ENCODE measurements at places on chromosomes 6 and 20. TPM values are rescaled to one million over a fixed set of nuclear protein-coding genes. Genes with fewer than 3 reads are reported as not detected.

GRCh38 chr6:149771925-149772324 is 22.4 kb downstream of the PCMT1 start:
- no peaks in the 10 kb centered on the region for H3K27me3 ChIP-seq
- no peaks in the 10 kb centered on the region for H3K4me1 ChIP-seq
- no peak overlapping the region for H3K4me3 ChIP-seq
- peaks cover 48% of the 10 kb centered on the region for H3K36me3 ChIP-seq
- no peak for DNase-seq
- H3K27ac ChIP-seq: no peak overlapping the region

DNA sequence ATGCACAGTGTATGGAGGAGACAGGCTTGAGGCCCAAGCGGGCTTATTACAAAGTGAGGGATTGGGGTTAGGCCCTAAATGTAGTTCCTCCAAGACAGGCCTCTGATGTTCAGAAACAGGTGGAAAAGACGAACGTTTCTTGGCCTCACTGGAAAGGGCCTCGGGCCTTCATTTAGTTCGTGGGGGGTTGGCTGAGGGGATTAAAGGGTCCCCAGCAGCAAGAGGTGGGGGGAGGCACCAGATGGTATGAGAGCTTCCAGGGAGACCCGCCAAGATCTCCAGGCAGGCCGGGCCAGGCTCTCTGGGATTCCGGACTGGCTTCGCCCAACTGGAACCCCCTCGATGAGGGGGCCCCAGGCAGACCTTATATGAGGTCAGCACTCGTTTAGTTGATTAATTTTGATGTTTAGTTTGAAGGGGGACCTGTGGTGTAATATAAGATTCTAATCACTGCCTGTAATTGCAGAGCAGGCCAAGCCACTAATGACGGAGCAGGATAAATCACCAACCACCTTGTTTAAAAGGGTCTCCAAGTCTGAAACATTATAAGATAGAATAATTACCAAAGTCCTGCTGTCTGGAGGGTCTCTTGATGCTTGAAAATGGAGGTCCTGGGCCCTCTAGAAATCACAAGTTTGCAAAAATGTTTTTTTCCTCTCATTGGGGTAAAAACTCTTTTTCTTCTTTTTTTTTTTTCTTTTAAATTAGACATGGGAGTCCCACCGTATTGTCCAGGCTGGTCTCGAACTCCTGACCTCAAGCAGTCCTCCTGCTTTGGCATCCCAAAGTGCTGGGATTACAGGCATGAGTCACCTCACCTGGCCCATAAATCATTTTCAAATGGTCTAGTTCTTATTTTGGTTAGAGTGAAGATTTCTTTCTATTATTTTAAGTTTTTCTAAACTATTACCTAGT is 2.2 kb downstream of the HMGA1 start:
- peaks cover 17% of the 10 kb centered on the region for H3K4me1 ChIP-seq
- H3K27me3 ChIP-seq: no peaks in the 10 kb centered on the region
- peak overlapping the region; percentile 79 for H3K27ac ChIP-seq

- H3K36me3 ChIP-seq: no peaks in the 10 kb centered on the region
- H3K27ac ChIP-seq: no peak overlapping the region
- no peak overlapping the region for H3K4me3 ChIP-seq
- no peaks in the 10 kb centered on the region for H3K27me3 ChIP-seq
- peaks cover 26% of the 10 kb centered on the region for H3K4me1 ChIP-seq
These were observed 1.5 kb upstream of the PYGB start for GRCh38 chr20:25246182-25246999.

GRCh38 chr20:35092524-35093266 is at the start of gene TRPC4AP:
Gene TRPC4AP (minus strand): TSS chr20:35092807. CDS start chr20:35092781, 26 bp downstream.
- peaks cover 14% of the 10 kb centered on the region for H3K4me1 ChIP-seq
- peaks cover under 1% of the 10 kb centered on the region for H3K36me3 ChIP-seq
- H3K27ac ChIP-seq: peak within 1 kb of the TSS; percentile 68
- H3K4me3 ChIP-seq: peak within 1 kb of the TSS; percentile 77

DNA sequence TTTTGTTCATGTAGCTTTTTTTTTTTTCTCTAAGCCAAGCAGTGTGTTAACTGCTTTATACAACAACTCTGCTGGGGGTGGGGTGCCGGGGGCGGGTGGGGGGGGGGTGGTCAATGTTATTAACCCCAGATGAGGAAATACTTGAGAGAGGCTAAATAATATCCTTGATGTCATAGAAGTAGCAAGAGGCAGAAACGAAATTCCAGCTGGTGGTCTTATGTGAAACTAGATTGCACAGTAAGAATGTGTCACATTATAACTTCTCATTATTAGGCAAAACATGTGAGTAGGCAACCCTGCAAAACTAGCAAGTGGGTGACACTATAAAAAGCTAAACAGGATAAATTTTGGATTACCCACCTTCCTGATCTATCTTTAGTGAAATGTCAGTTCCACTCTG is 12.8 kb downstream of the MYLK4 start:
- no peaks in the 10 kb centered on the region for H3K36me3 ChIP-seq
- DNase-seq: no peak
- no peak overlapping the region for H3K27ac ChIP-seq
- no peak overlapping the region for H3K4me3 ChIP-seq
- no peaks in the 10 kb centered on the region for H3K4me1 ChIP-seq

- H3K4me3 ChIP-seq: no peak overlapping the region
- DNase-seq: no peak
- H3K27ac ChIP-seq: no peak overlapping the region
- H3K36me3 ChIP-seq: no peaks in the 10 kb centered on the region
- no peaks in the 10 kb centered on the region for H3K4me1 ChIP-seq
- H3K27me3 ChIP-seq: no peaks in the 10 kb centered on the region
These were observed 63.3 kb upstream of the TAB2 start for GRCh38 chr6:149254253-149254652.

DNA sequence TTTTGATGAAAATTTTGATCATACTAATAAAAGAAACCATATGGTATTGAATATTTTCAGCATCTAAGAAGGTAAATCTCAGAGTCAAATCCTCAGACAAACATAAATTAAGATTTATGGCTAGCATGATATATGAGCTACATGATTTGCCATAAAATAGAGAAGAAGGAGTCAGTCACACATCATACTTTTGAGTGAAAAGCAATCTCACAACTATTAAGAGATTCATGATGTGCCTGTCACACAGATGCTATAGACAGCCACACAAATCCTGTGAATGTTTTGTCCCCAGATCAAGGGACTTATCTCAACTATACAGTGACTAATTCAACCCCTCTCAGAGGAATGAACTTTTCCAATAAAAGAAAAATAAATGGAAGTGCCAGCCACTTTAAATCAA is 85.7 kb downstream of the BTBD9 start:
- no peaks in the 10 kb centered on the region for H3K36me3 ChIP-seq
- no peak overlapping the region for H3K27ac ChIP-seq
- H3K4me3 ChIP-seq: no peak overlapping the region
- DNase-seq: no peak

GRCh38 chr6:99813565-99813964 is 180.5 kb downstream of the MCHR2 start:
- H3K27me3 ChIP-seq: no peaks in the 10 kb centered on the region
- H3K36me3 ChIP-seq: no peaks in the 10 kb centered on the region
- H3K27ac ChIP-seq: no peak overlapping the region
- DNase-seq: no peak
- no peak overlapping the region for H3K4me3 ChIP-seq

- no peak overlapping the region for H3K27ac ChIP-seq
- no peak for DNase-seq
- no peak overlapping the region for H3K4me3 ChIP-seq
These were observed 365.2 kb downstream of the SYNE1 start for GRCh38 chr6:152271776-152272464.

DNA sequence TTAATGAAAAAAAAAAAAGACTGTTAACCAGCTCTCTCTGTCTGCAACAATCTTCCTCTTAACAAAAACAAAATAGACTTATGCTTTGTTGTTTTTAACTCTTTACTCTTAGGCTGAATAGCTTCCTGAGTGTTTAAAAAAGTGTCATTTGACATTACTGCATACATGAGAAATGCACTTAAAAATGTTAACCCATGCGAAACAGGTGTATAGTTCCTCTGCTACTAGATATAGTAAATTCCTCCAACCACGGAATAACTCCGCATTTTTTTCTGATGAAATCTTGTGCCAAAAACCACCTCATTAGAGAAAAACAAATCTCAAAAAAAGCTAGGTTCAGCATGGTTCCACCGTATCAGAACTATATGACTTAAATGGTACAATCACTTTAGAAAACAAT is 426.0 kb downstream of the ADGRB3 start:
- no peaks in the 10 kb centered on the region for H3K36me3 ChIP-seq
- H3K4me1 ChIP-seq: peaks cover 8% of the 10 kb centered on the region
- H3K27ac ChIP-seq: peak overlapping the region; percentile 26

- H3K36me3 ChIP-seq: peaks cover 34% of the 10 kb centered on the region
- H3K27me3 ChIP-seq: no peaks in the 10 kb centered on the region
- no peaks in the 10 kb centered on the region for H3K4me1 ChIP-seq
- DNase-seq: peak; percentile 77
- no peak overlapping the region for H3K27ac ChIP-seq
These were observed 39.2 kb downstream of the DYNLT1 start for GRCh38 chr6:158605266-158605878.

DNA sequence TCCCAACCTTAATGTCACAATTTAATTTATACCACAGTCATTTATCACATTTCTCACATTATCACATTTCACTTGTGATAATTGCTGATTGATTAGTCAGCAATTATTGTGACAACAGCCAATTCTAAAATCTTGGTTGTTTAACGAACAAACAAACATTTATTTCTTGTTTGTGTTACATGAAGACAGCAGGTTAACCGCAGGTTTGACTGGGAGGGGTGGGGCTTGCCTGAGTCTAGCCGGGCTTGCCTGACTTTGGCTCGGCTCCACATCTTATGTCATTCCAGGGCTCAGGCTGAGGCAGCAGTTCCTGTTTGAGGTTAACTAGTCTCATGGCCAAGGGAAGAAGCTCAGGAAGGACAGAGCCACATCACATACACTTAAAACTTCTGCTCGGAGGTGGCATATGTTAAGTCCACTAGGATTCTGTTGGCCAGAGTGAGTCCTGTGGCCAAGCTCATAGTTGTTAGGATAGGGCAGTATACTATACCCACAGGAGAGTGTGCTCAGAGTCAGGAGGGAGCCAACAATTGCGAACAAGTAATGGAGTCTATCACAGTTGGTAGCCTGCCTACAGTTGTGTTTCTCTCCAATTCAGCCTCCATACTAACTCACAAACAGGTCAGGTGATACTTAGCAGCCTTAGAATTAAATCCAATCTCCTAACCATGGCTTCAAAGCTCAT is 90.0 kb upstream of the IFNGR1 start:
- no peaks in the 10 kb centered on the region for H3K36me3 ChIP-seq
- peak; percentile 83 for DNase-seq

DNA sequence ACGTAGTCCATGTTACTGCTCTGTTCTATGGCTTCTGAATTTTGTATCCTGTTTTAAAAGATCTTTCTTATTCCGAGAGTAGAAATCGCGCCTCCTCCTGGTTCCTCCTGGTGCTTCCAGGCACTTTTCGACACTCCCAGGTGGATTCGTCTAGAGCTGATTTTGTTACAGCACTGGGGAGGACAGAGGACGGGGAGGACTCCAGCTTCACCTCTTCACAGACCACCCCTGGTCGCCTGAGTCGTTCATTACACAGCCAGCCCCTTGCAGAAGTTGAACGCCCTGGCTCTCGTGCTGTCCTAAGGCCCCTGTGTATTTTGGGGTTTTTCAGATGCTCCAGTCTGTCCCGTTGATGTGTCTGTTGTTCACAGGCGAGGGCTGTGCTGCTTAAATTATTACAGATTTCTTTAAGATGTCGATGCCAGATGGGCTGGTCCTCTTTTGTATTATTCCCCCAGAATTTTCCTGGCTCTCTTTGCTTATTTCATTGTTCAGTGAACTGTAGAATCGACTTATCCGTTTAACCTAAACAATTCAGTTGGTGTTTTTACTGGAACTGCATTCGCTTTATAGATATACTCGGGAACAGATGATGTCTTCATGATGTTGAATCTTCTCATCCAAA is 30.5 kb downstream of the COL20A1 start:
- no peak overlapping the region for H3K4me3 ChIP-seq
- DNase-seq: no peak
- H3K4me1 ChIP-seq: no peaks in the 10 kb centered on the region
- H3K27me3 ChIP-seq: peaks cover 34% of the 10 kb centered on the region

- no peak overlapping the region for H3K4me3 ChIP-seq
- no peaks in the 10 kb centered on the region for H3K27me3 ChIP-seq
- no peak overlapping the region for H3K27ac ChIP-seq
- no peaks in the 10 kb centered on the region for H3K36me3 ChIP-seq
These were observed 852.7 kb downstream of the EPHA7 start for GRCh38 chr6:92566632-92567031.

- no peak for DNase-seq
- no peak overlapping the region for H3K27ac ChIP-seq
- no peak overlapping the region for H3K4me3 ChIP-seq
- H3K27me3 ChIP-seq: no peaks in the 10 kb centered on the region
These were observed 15.6 kb downstream of the KCNS1 start for GRCh38 chr20:45085289-45085688.

GRCh38 chr20:2246069-2246491 is 49.7 kb upstream of the TGM3 start:
- no peaks in the 10 kb centered on the region for H3K36me3 ChIP-seq
- H3K27ac ChIP-seq: no peak overlapping the region
- DNase-seq: no peak

- no peaks in the 10 kb centered on the region for H3K27me3 ChIP-seq
- no peaks in the 10 kb centered on the region for H3K4me1 ChIP-seq
- DNase-seq: no peak
- H3K36me3 ChIP-seq: no peaks in the 10 kb centered on the region
- H3K27ac ChIP-seq: no peak overlapping the region
These were observed 33.1 kb upstream of the MCUR1 start for GRCh38 chr6:13847326-13848050.

DNA sequence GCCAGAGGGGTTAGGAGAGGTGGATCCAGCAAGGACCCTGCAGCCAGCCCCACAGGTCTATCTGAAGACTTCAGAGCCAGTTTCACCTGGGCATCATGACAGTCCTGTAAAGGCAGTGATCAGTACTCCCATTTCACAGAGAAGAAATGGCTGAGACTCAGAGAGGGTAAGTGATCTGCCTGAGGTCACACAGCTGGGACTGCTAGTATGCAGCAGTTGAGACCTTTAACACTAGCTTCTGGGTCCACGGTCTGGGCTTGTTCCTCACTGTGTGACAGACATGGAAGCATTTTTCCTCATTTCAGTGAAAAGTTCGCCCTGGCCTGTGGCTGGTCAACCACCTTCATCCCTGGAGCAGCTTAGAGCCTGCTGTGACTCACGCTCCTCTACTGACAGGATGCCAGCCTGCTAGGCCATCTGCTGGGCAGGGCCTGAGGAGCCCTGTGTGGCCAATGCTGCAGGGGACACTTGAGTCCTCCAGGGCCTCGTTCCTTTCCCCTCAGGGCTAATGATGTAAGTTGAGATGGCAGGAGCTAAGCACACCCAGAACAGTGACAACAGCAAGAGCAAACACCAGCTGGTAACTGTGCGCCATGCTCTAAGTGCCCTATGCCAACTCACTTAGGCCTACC is 192.0 kb downstream of the LRFN2 start:
- H3K36me3 ChIP-seq: no peaks in the 10 kb centered on the region
- no peaks in the 10 kb centered on the region for H3K27me3 ChIP-seq
- H3K4me3 ChIP-seq: no peak overlapping the region
- peaks cover 25% of the 10 kb centered on the region for H3K4me1 ChIP-seq
- H3K27ac ChIP-seq: no peak overlapping the region

Gene TFAP2A
- total RNA-seq: 10.6 TPM

Gene GLP1R
- total RNA-seq: not detected

All from SJCRH30 (cell line).